AG09309 (cell line): ENCODE measurements at places on chromosomes 11 and 22.

GRCh38 chr11:42329929-42330565, 870.6 kb upstream of the LRRC4C start:
- DNase-seq = no peak

DNA sequence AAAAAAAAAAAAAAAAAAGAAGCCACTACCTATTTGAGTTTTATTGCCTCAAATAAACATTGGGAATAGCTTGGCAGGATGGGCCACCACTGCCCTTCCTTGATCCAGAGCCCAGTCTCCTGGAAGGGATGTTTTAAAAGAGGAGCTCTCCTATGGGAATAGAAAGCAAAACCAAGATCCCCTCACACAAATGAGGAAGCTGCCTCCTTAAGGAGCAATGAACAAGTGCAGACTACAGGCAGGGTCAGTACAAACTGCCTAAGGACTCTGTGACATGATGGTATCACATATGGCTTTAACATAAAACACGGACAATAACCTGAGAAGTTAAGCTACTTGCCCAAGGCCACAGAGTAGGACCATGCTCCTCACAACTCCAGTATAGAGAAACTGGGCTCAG, 120.8 kb downstream of the NAT10 start:
- DNase-seq = no peak

DNA sequence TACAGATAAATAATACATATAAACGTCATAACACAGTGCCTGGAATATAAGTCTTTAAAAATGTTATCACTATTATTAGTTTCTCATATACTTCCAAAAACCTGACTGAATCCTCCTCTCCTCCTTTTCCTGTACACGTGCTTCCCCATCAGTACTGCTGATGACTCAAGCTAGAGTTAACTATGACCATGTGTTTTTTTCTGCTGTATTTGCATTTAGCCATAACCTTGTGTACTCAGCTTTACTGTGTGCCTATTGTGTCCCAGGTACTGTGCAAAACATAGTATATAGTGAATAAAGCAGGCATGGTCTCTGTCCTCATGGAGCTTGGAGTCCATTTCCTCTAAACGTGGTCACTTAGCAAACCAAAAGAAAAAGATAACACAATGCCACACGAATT, 56.5 kb upstream of the ARHGAP32 start:
- peak; percentile 21 for DNase-seq

GRCh38 chr11:115961159-115962003, 457.2 kb upstream of the CADM1 start:
- DNase-seq = no peak

DNA sequence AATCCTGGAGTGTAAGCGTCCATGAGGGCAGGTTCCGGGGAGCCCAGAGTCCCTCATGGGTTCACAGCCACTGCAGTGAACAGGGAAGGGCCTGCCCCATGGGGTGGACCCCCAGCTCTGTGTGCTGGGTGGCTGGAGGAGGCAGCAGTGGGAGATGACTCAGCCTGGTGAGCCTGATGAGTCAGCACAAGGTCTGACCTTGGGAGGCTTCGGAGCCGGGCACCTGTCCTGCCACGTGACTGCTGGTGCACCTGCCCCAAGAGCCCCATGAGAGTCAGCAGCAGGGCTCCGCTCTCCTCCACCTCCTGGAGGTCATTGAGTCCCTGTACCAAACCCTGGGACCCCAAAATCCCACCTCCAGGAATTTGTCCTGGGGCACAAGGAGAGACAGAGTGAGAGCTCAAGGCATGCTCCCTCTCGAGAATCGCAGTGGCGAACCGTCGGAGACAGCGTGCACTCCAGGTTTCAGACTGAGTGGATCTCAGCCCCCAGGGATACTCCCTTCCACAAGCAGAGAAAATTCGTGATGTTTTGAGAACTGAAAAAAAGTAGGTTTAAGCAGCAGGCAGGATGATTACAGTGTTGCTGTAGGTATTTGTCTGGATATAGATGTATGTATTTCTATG, 1221.7 kb downstream of the BRD1 start:
- DNase-seq = no peak

- DNase-seq = no peak
These were observed 3.1 kb downstream of the CCDC88B start for GRCh38 chr11:64342869-64343745.

GRCh38 chr11:7655253-7656217, 17.8 kb downstream of the CYB5R2 start:
- DNase-seq = no peak
